Stomach (tissue), 19 donors: ENCODE measurements at places on chromosomes 3 and 15. TPM values are rescaled to one million over a fixed set of nuclear protein-coding genes. Genes with fewer than 3 reads are reported as not detected.

GRCh38 chr3:31762097-31762764 is 218.8 kb downstream of the OSBPL10 start:
- no peak for DNase-seq
- H3K27me3 ChIP-seq, result no peaks in the 10 kb centered on the region
- no peaks in the 10 kb centered on the region for H3K36me3 ChIP-seq
- H3K27ac ChIP-seq, result no peak overlapping the region
- no peak overlapping the region for H3K4me3 ChIP-seq
- no peaks in the 10 kb centered on the region for H3K4me1 ChIP-seq

- no peaks in the 10 kb centered on the region for H3K27me3 ChIP-seq
- H3K27ac ChIP-seq, result peak overlapping the region; percentile 33
- H3K36me3 ChIP-seq, result no peaks in the 10 kb centered on the region
- no peak overlapping the region for H3K4me3 ChIP-seq
- no peaks in the 10 kb centered on the region for H3K4me1 ChIP-seq
Measured at GRCh38 chr3:186746008-186746407, 28.8 kb downstream of the KNG1 start.

GRCh38 chr3:170320461-170321121 is 36.9 kb upstream of the SKIL start:
- H3K4me1 ChIP-seq, result no peaks in the 10 kb centered on the region
- no peaks in the 10 kb centered on the region for H3K36me3 ChIP-seq
- H3K27me3 ChIP-seq, result no peaks in the 10 kb centered on the region
- no peak for DNase-seq
- H3K4me3 ChIP-seq, result no peak overlapping the region
- no peak overlapping the region for H3K27ac ChIP-seq

- H3K27ac ChIP-seq, result no peak overlapping the region
Measured at GRCh38 chr3:114299941-114300624, 6.3 kb downstream of the TIGIT start.

- DNase-seq, result peak; percentile 61
- H3K27ac ChIP-seq, result peak overlapping the region; percentile 50
- peaks cover 6% of the 10 kb centered on the region for H3K4me1 ChIP-seq
- no peak overlapping the region for H3K4me3 ChIP-seq
- no peaks in the 10 kb centered on the region for H3K36me3 ChIP-seq
- H3K27me3 ChIP-seq, result no peaks in the 10 kb centered on the region
Measured at GRCh38 chr15:60660290-60661051, 181.5 kb upstream of the ICE2 start.

Gene CISH
- 5.5 TPM for total RNA-seq

Gene SV2B
- not detected for total RNA-seq

- no peaks in the 10 kb centered on the region for H3K36me3 ChIP-seq
- H3K4me1 ChIP-seq, result peaks cover 23% of the 10 kb centered on the region
- no peak overlapping the region for H3K27ac ChIP-seq
Measured at GRCh38 chr3:172167892-172168648, 128.7 kb downstream of the FNDC3B start.

Gene FAIM
- total RNA-seq, result not detected

Gene IL5RA
- total RNA-seq, result 0.29 TPM

Gene ADAMTS9
- total RNA-seq, result 107 TPM

DNA sequence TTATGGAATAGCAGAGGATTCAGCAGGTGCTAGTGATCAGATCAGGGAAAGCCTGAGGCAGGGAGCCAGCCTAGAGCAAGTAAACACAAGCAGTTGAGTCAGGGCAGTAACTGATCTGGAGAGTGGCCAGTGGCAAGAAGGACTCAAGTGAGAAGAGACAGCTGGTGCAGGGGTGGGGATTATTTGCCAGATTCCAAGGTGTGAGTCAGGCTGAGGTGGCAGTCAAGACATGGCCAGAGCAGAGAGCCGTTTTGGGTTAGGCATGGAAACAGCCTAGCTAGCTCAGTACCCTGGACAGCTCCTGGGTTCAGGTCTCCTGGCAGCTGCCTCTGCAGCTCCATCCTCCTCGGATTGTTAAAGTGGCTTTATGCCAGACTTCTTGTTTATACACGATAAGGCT is 281.9 kb upstream of the ONECUT1 start:
- no peaks in the 10 kb centered on the region for H3K27me3 ChIP-seq
- peak; percentile 61 for DNase-seq
- H3K4me1 ChIP-seq, result no peaks in the 10 kb centered on the region
- H3K36me3 ChIP-seq, result no peaks in the 10 kb centered on the region
- no peak overlapping the region for H3K27ac ChIP-seq
- H3K4me3 ChIP-seq, result no peak overlapping the region

DNA sequence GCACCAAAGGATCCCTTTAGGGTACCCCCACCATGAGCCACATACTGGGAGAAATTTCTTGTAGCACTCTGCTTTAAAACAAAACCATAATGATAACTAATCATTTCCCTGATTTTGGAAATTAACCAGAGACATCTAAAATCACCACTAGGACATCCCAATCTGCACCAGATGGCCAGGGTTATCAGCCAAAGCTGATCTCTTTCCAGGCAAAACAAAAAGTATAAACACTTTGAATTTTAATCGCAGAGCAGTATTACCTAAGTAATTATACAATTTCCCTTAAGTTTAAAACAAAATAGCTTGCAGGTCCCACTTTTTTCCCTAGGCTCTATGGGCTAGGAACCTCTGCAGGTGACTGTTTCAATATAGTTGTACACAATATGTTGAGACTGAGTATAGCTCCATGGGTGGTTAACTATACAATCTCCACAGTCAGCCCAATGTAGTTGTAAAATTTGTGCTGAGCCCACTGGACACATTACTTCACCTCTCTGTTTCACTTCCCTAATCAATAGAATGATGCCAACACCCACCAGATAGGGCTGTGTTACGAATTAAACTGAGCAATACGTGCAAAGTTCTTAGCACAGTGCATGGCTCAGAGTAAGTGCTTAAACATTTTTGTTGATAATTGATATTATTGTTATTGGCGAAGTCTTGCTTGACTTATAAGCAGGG is 629 bp upstream of the NOX5 start:
- H3K36me3 ChIP-seq, result no peaks in the 10 kb centered on the region
- no peak overlapping the region for H3K27ac ChIP-seq
- H3K4me3 ChIP-seq, result no peak overlapping the region

Gene SLC6A11
- total RNA-seq, result not detected

Gene CRABP1
- total RNA-seq, result not detected

Gene SCAP
- total RNA-seq, result 49.8 TPM

DNA sequence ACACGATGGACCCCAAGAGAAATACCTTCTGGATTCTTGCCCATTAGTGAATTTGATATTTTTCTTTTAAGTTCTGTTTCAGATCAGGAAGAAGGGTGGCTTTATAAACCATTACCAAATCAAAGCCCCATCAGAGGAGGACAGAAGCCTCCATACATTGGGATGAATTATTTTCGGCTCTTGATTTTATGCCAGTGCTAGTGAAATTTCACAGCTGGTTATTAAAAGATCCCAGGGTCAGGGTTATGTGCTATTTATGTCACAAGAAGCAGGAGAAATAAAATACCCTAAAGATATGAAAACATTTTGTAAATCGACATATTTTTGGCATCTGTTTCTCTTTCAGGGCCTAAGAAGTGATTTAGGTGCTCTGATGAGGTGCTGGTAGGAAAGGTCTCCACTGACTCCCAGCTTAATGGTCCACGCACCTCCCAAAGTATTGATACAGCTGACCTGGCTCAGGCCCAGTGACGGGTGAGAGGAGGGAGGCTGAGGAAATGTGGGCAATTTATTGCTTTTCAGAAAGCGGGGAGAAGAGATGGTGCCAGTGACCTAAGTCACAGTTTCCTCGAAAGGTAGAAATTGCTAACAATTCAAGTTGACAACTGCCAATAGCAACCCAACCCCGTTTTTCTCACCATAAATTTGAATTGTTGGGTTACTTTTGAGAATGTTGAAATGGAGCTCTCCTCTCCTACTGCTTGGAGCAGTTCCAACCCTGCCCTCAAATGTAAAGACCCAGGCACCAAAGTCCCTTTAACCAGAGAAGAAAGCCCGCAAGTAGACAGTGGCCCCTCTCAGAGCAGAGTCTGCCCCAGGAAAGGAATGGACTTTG is 315.6 kb upstream of the NR2E3 start:
- H3K4me1 ChIP-seq, result no peaks in the 10 kb centered on the region
- no peak for DNase-seq
- H3K27ac ChIP-seq, result no peak overlapping the region
- no peaks in the 10 kb centered on the region for H3K27me3 ChIP-seq
- no peaks in the 10 kb centered on the region for H3K36me3 ChIP-seq
- no peak overlapping the region for H3K4me3 ChIP-seq

GRCh38 chr3:127104586-127104985 is 88.3 kb upstream of the PRR23E start:
- no peak overlapping the region for H3K4me3 ChIP-seq
- no peaks in the 10 kb centered on the region for H3K4me1 ChIP-seq
- no peaks in the 10 kb centered on the region for H3K36me3 ChIP-seq
- no peak overlapping the region for H3K27ac ChIP-seq
- DNase-seq, result no peak

- no peaks in the 10 kb centered on the region for H3K36me3 ChIP-seq
- H3K4me1 ChIP-seq, result peaks cover 23% of the 10 kb centered on the region
- H3K27me3 ChIP-seq, result no peaks in the 10 kb centered on the region
- no peak overlapping the region for H3K4me3 ChIP-seq
- no peak overlapping the region for H3K27ac ChIP-seq
Measured at GRCh38 chr15:77412972-77413698, 6.8 kb downstream of the PEAK1 start.

GRCh38 chr15:44727485-44728231 is 8.7 kb upstream of the TRIM69 start:
- peak overlapping the region; percentile 99 for H3K27ac ChIP-seq
- H3K4me3 ChIP-seq, result peak overlapping the region; percentile 72
- DNase-seq, result no peak
- H3K36me3 ChIP-seq, result peaks cover 8% of the 10 kb centered on the region
- peaks cover 13% of the 10 kb centered on the region for H3K4me1 ChIP-seq

Gene EBLN2
- 28.1 TPM for total RNA-seq

GRCh38 chr3:120894316-120895057 is 13.5 kb upstream of the STXBP5L start:
- H3K27me3 ChIP-seq, result no peaks in the 10 kb centered on the region
- H3K4me1 ChIP-seq, result no peaks in the 10 kb centered on the region
- H3K4me3 ChIP-seq, result no peak overlapping the region
- H3K36me3 ChIP-seq, result no peaks in the 10 kb centered on the region
- DNase-seq, result no peak

- no peak for DNase-seq
- H3K27ac ChIP-seq, result no peak overlapping the region
- peaks cover 20% of the 10 kb centered on the region for H3K4me1 ChIP-seq
- peaks cover 80% of the 10 kb centered on the region for H3K27me3 ChIP-seq
- H3K36me3 ChIP-seq, result no peaks in the 10 kb centered on the region
Measured at GRCh38 chr15:79427781-79428598, 4.1 kb upstream of the MINAR1 start.

GRCh38 chr15:81968691-81969090 is 77.1 kb downstream of the MEX3B start:
- H3K4me1 ChIP-seq, result no peaks in the 10 kb centered on the region
- H3K27ac ChIP-seq, result no peak overlapping the region
- H3K4me3 ChIP-seq, result no peak overlapping the region
- DNase-seq, result no peak
- H3K36me3 ChIP-seq, result no peaks in the 10 kb centered on the region
- H3K27me3 ChIP-seq, result no peaks in the 10 kb centered on the region

DNA sequence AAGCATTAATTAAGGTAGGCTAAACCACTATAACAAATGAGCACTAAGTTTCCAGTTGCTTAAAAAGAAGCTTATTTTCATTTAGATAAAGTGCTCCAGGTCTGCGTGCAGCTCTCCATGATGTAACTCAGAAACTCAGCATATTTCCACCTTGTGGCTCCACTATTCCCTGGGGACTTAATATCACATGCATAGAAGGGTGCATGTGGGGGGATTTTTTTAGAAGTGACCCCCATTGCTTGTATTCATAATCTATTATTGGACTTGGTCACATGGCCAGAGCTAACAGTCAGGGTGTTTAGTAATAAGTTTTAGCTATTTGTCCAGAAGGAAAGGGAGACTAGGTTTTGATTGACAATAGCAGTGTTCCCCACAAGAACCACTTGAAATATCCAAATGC is 86.8 kb downstream of the TMCO5A start:
- no peak for DNase-seq
- no peak overlapping the region for H3K27ac ChIP-seq
- no peaks in the 10 kb centered on the region for H3K27me3 ChIP-seq
- H3K4me1 ChIP-seq, result no peaks in the 10 kb centered on the region
- no peaks in the 10 kb centered on the region for H3K36me3 ChIP-seq

Gene RTF1
- 47.9 TPM for total RNA-seq

Gene KCNMB2
- total RNA-seq, result not detected
